Head of caudate nucleus (tissue), 42 donors: ENCODE measurements at places on chromosomes 5 and 9.

GRCh38 chr9:133151041-133151440 is 12.7 kb downstream of the GBGT1 start:
- no peak for DNase-seq

DNA sequence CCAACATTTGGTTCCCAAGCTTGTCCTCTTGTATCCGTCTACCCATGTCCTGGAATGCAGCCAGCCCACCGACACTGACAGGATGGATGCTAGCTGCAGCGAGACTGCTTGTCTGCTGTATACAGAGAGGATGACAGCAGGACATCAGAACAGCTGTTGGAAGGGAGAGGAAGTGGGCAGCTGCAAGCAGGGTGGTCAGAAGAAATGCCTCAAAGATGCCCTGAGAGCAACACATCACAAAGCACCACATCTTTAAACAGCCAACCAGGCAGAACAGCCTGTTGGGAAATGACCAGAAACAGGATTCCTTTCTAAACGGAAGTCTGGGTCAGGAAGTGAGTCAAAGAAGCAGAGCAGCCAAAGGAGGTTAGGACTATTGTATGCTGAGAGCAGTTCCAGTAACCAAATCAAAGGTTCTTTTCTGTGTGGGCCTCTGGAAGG is 219.1 kb downstream of the NDUFS4 start:
- no peak for DNase-seq

- DNase-seq = peak; percentile 67
Measured at GRCh38 chr9:123349691-123350480, 6.1 kb upstream of the CRB2 start.

GRCh38 chr5:173496129-173496882 is 120.1 kb downstream of the BOD1 start:
- DNase-seq = no peak

GRCh38 chr5:115116001-115116400 is 53.7 kb downstream of the TRIM36 start:
- DNase-seq = no peak

DNA sequence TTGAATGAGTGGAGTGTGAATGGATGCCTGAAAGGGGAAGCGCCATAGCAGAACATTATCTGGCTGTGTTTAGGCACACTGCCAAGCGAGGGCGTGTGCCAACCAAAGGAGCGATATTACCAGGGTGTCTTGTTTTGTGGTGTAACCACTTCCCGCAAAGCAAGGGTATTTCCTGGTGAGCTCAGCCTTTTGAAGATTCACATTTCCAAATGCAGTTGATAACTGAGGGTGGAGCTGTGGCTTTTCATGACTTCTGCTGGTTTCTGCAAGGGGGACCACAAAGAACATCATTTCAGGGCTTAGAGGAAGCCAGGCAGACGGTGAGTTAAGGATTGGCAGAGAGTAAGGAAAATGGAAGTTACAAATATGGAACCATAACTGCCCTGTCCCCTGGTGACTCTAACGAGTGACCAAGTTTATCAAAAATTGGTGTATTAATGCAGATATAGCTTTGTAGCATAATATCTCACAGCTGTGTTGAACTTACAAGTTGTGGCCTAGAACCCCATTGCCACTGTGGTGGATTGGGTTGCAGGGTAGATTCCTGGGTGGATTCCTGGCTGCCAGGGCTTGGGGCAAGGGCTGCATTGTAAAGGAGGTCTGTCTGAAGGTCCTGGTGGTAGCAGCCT is 71.4 kb downstream of the RALGPS1 start:
- DNase-seq = no peak

DNA sequence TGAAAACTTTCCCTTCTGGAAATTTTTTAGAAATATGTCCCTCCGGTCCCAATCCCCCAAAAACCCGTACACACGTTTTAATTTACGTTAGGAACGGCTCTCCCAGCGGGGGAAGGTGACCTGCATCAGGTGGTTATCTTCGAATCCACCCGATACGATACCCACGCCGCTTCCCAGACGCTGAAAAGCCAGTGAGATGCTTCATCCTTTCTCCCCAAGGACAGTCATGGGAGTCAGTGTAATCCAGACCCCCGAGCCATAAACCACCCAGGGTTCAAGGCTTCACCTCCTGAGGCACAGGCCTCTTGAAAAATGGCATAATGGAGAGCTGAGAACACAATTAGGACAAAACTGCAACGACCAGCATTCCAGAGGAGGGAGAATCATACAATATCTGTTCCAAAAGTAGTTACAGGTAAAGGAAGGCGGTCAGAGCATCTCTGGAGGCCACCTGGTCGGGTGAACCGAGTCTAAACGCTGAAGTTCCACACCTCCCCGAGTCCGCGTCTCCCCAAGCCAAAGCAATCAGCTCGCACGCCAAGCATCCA is 857 bp downstream of the FAM169A start:
- DNase-seq = no peak

DNA sequence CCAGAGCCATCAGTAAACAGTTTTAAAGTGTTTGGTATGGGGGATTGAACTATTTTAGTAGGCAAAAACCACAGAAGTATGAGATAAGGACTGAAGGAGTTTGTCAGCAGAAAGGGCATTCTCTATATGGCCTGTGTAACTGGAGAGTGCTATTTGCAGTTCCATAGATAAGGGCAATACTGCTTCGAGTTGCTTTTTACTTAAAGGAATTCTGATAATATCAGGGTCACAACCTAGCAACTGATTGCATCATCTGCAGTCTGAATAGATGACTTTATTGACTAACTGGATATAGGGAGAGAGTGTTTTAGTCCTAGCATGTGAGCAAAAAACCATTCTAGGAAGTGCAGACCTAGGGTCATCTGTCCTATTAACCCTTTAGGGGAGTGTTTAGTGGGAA is 645.2 kb upstream of the PTPRD start:
- no peak for DNase-seq

DNA sequence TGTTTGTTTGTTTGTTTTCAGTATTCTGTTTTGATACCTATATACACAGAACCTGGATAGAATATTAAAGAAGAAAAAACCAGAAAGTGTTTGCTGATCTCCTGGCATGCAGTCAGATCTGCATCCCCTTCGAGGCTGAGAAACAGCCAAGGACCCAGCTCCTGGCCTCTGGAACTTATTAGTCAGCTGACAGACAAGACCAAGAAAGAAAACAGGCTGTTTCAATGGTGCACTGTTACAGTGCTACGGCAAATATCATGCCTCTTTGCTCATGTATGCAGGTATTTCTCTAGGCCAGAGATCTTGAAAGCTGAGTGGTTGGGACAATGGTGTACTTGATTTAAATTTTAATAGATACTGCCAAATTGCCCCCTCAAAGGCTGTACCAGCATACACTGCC is 95.0 kb downstream of the C5orf15 start:
- DNase-seq = no peak

DNA sequence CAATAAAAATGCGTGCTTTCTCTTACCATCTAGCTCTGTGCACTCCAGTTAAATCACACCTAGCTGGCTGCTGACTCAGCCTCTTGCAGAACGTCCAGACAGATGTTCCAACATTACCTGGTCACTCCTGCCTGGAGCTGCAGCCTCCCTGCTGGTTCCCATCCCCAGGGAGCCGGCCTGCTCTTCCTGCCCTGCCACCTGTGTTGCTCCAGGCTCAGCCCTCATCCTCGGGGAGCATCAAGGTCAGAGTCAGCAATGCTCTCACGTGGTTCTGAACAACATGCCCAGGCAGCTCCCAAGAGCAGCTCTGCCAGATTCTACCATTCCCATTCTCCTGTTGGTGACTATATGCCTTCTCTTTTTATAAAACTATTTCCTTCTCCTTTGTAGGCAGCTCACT is 81.3 kb downstream of the GADD45G start:
- no peak for DNase-seq

- no peak for DNase-seq
Measured at GRCh38 chr5:41885286-41885685, 15.1 kb upstream of the OXCT1 start.

DNA sequence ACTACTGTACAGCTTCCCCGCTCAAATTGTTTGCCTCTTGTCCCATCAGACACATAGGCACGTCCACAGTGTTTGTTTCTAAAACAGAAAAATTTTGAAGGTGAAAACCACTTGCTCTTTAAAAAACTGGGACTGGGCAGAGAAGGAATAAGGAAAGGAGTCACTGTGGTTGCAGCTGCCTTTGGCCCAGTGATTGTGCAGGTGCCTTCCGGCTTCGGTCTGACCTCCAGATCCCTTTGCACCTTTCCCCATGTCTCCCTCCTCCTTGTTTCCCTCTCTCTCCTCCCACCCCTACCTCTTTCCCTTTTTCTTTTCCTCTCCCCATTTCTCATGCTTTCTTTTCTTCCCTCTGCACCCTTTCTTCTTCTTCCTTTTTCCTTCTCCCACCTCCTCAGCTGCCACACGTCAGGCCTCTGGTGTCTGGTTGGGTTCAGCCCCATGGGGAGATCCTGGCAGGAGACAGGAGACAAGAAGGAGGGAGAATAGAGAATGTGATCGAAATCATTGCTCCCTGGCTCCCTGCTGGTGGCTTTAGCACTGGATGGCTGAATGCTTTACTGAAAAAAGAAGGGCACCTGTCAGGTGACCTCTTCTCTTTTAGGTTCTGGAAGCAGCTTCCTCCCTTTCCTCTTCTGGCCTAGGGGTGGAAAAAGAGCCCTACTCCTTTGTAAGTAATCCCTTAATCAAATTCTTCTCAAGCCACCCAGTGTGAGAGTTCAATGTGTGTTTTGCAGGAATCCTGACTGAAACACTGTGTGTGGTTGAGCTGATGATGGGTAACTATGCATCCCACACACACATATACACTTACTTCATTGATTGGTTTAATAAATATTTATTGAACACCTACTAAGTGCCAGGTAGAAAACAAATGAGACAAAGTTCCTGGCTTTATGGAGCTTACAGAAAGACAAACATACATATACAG is 267.3 kb downstream of the MAST4 start:
- no peak for DNase-seq

DNA sequence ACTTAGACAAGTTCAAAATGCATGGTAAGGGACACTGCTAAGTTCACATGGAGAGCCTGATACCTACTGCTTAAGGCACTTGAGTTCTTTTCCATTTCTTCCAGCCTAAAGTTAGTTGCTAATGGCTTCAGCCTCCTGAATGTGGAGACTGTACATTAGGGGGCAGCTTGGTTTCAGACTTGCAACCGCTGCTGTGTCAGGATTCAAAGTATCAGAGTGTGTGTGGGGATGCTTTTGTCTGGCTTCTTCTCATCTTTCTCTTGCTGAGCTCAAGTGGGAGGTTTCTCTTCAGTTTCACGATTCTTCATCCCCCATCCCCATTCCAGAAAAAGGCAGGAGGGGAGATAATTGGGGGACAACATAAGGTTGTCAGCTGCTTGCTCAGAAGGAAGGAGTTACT is 49.4 kb downstream of the ATP10B start:
- DNase-seq = no peak

DNA sequence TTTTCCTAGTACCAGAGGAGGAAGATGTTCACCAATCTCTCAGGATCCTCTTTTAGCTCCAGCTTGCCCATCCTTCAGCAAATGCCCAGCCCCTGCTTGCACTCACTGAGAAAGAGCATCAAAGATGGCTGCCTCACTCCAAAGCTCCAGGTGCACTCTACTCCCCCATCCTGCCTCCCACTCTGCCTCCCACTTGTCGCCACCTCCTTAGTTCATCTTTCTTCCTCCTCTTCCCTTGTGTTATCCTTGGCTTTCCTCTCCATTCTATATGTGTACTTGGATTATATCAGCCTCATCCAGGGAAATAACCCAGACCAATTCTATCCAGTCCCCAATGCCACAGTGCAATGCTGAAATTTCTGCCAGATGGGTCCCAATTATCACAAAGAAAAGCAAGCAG is 87.1 kb upstream of the CPLX2 start:
- no peak for DNase-seq

DNA sequence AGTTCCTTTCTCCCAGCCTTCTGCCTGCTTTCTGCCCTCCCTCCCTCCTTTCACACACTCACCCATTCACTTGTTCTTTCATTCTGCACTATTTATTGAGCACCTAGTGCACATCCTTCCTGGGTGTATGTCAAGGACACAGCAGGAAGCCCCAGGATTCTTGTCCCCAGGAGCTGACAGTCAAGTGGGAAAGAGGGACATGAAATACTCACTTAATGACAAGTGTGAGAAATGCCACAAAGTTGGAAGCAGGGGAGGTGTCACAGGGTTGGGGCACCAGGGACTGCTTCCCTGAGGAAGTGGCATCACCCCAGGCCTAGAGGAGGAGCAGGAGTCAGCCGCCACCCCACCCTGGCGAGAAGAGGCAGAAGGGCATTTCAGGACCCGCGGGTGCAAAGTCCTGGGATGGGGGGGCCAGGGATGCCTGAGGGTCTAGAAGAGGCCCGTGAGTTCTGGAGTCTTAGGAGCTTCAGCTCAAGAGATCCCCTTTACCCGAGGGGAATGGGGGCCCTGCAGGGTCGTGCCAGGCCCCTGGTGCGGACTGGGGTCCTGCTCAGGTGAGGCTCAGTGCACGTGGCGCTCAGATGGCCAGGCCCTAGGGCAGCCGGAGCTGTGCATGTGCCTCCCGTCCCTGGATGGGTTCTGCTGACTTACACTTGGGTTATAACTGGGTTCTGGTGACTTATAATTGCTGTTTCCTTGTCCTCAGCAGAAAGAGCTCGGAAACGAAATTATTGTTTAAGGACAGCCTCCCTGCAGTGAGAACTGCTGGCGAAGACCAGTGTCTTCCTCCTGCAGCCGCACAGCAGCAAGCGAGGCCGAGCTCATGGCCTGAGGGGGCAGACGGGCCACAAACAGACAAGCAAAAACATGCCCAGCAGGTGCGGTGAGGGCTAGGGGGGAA is 16.9 kb upstream of the LAMC3 start:
- DNase-seq = no peak

- no peak for DNase-seq
Measured at GRCh38 chr5:83323557-83324180, 147.9 kb upstream of the VCAN start.

- DNase-seq = no peak
Measured at GRCh38 chr9:94178927-94179326, 80.2 kb upstream of the ZNF169 start.

GRCh38 chr5:160118349-160119141 is 705 bp downstream of the PWWP2A start:
- peak; percentile 57 for DNase-seq

DNA sequence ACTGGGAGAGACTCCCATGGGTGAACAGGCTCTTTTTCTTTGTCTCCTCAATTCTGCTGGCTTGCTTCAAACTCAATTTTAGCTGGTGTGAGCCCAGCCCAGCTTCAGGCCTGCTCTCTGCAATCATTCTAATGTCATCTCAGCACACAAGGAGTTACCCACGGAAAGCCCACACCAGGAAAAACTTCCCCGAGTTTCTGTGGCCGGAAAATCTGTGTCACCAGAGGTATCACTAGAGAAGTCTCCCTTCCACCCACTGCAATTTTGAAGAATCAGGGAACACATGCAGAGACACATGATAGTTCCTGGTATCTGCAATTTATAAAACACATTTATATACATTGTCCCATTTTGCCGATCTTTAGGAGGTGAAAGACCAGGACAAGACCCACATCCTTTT is 13.5 kb upstream of the NDFIP1 start:
- DNase-seq = no peak

- no peak for DNase-seq
Measured at GRCh38 chr9:113228130-113228665, 6.9 kb downstream of the SLC31A1 start.

- DNase-seq = no peak
Measured at GRCh38 chr5:1316588-1317340, 21.9 kb upstream of the TERT start.
